Endothelial cell (in vitro differentiated cells): ENCODE measurements at places on chromosomes 1 and 21.

- no peaks in the 10 kb centered on the region for H3K27me3 ChIP-seq
- no peak for DNase-seq
- no peak overlapping the region for H3K4me3 ChIP-seq
- H3K27ac ChIP-seq, result no peak overlapping the region
- no peaks in the 10 kb centered on the region for H3K36me3 ChIP-seq
- no peaks in the 10 kb centered on the region for H3K4me1 ChIP-seq
Observed at GRCh38 chr1:241086686-241087085, 270.3 kb downstream of the RGS7 start.

- no peak overlapping the region for H3K27ac ChIP-seq
- DNase-seq, result no peak
- no peak overlapping the region for H3K4me3 ChIP-seq
- no peaks in the 10 kb centered on the region for H3K27me3 ChIP-seq
- peaks cover 23% of the 10 kb centered on the region for H3K4me1 ChIP-seq
Observed at GRCh38 chr1:113210248-113210647, 137.2 kb downstream of the LRIG2 start.

DNA sequence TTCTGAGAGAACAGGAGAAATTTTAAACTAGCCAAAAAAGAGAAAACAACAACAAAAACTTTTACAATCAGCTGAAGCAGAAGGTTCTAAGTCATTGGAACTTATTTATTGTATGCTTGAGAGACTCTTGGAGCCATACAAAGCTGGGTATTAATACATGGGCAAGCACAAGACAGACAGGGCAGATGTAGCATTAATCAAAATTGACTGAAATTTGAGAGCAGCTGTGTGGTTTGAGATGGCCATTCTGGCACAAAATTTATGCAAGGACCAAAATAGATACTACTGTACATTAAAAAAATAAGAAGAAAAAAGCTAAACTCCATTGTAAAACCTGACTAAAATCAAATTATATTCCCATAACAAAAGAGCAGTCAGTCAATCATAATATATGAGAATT is 892.5 kb downstream of the PLA2G4A start:
- no peak overlapping the region for H3K27ac ChIP-seq
- no peak overlapping the region for H3K4me3 ChIP-seq
- H3K27me3 ChIP-seq, result peaks cover 1% of the 10 kb centered on the region
- H3K36me3 ChIP-seq, result no peaks in the 10 kb centered on the region
- no peak for DNase-seq

- H3K36me3 ChIP-seq, result peaks cover 22% of the 10 kb centered on the region
- H3K27ac ChIP-seq, result no peak overlapping the region
- DNase-seq, result no peak
- no peak overlapping the region for H3K4me3 ChIP-seq
- no peaks in the 10 kb centered on the region for H3K4me1 ChIP-seq
Observed at GRCh38 chr1:113912594-113913311, 7.6 kb downstream of the DCLRE1B start.

DNA sequence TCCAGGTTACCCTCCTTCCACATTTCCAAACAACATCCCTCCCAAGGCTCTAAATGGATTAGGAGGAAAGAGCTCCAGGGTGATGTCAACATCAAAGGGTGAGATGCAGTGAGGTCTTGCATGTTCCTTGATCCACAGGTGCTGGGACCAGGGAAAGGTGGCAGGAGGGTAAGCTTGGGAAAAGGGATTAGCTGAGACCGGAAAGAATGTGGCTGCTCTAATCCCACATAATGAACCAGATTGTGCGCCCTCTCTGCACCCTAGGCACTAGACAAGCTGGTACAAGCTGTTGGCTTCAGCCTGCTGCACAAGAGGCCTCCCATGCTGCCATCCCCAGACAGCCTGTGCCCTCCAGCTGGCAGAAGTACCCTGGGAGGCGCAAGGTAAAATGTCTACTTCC is 34.9 kb downstream of the PLXNA2 start:
- H3K27ac ChIP-seq, result no peak overlapping the region
- H3K36me3 ChIP-seq, result peaks cover 7% of the 10 kb centered on the region
- peaks cover 68% of the 10 kb centered on the region for H3K4me1 ChIP-seq
- no peak overlapping the region for H3K4me3 ChIP-seq
- no peak for DNase-seq

GRCh38 chr1:30318864-30319718 is 404.3 kb downstream of the MATN1 start:
- H3K4me1 ChIP-seq, result no peaks in the 10 kb centered on the region
- no peaks in the 10 kb centered on the region for H3K36me3 ChIP-seq
- H3K4me3 ChIP-seq, result no peak overlapping the region
- no peak for DNase-seq

DNA sequence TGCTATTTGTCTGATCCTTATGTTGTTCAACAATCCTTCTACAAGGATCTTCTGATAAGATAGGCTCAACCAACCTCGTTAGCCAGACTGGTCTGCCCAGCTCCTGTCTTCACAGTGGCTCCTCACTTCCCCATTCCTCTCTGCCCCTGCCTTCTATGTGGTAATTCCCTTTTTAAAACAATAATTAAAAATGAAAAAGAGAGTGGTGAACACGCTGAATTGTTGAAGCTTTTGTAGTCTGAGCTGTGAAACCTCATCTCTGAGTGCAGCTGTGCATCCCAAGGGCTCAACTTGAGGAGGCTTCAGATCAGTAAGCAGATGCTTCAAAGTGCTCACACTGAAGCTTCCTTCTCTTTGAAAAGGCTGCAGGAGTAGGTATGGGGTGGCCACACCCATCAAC is 70.7 kb upstream of the JUN start:
- H3K4me1 ChIP-seq, result peaks cover 57% of the 10 kb centered on the region
- no peak for DNase-seq
- no peaks in the 10 kb centered on the region for H3K36me3 ChIP-seq
- H3K27me3 ChIP-seq, result peaks cover 8% of the 10 kb centered on the region
- H3K4me3 ChIP-seq, result no peak overlapping the region

GRCh38 chr1:172086137-172086536 is 244.8 kb downstream of the DNM3 start:
- DNase-seq, result no peak
- no peak overlapping the region for H3K27ac ChIP-seq
- H3K27me3 ChIP-seq, result peaks cover 2% of the 10 kb centered on the region

- H3K27me3 ChIP-seq, result no peaks in the 10 kb centered on the region
- no peak for DNase-seq
- no peaks in the 10 kb centered on the region for H3K36me3 ChIP-seq
- H3K27ac ChIP-seq, result no peak overlapping the region
Observed at GRCh38 chr21:37623183-37623582, 256.6 kb downstream of the DYRK1A start.

- H3K4me3 ChIP-seq, result no peak overlapping the region
- H3K4me1 ChIP-seq, result no peaks in the 10 kb centered on the region
- H3K27me3 ChIP-seq, result no peaks in the 10 kb centered on the region
- no peak overlapping the region for H3K27ac ChIP-seq
- no peak for DNase-seq
Observed at GRCh38 chr1:71068325-71069240, 12.3 kb downstream of the ZRANB2 start.

GRCh38 chr1:162905174-162906158 is 44.5 kb upstream of the CCDC190 start:
- H3K27ac ChIP-seq, result no peak overlapping the region
- DNase-seq, result no peak
- no peak overlapping the region for H3K4me3 ChIP-seq
- no peaks in the 10 kb centered on the region for H3K36me3 ChIP-seq
- no peaks in the 10 kb centered on the region for H3K4me1 ChIP-seq
- H3K27me3 ChIP-seq, result no peaks in the 10 kb centered on the region

DNA sequence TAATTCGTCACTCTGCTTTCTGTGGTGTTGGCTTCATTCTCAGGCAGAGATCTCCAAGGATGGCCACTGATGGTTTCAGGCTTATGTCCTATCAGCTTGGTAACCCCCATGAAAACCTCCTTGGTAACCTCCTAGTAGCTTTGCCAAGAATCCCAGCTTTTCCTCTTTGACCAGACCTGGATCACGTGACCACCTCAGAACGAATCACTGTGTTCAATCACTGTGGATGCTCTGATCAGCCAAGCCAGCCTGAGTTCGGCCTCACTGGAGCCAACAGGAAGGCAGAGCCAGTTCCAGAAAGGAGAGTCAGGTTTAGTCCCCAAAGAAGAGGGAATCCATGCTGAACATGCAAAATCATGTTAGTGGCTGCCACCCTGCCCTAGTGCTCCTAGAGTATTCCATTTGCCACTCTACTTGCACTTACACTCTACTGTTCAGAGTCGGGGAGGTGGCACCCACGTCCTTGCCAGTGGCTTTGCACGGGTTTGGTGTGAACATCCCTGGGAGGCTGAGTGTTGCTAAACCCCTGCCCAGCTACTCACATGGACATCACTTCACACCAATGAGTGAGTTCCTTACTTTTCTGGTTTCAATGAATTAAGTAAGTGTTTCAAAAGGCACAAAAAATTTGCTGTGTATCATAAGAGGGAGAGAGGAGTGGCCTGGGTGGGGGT is 33.5 kb upstream of the SSBP3 start:
- DNase-seq, result no peak
- peaks cover 4% of the 10 kb centered on the region for H3K4me1 ChIP-seq
- H3K36me3 ChIP-seq, result peaks cover 4% of the 10 kb centered on the region
- H3K4me3 ChIP-seq, result no peak overlapping the region
- H3K27me3 ChIP-seq, result no peaks in the 10 kb centered on the region

GRCh38 chr21:30986965-30987364 is 51.3 kb downstream of the KRTAP19-8 start:
- DNase-seq, result no peak
- H3K4me1 ChIP-seq, result no peaks in the 10 kb centered on the region
- no peak overlapping the region for H3K4me3 ChIP-seq

- no peak overlapping the region for H3K27ac ChIP-seq
- no peak overlapping the region for H3K4me3 ChIP-seq
- H3K36me3 ChIP-seq, result no peaks in the 10 kb centered on the region
- H3K27me3 ChIP-seq, result no peaks in the 10 kb centered on the region
- no peak for DNase-seq
Observed at GRCh38 chr1:238604357-238604756, 713.6 kb upstream of the ZP4 start.

- no peaks in the 10 kb centered on the region for H3K27me3 ChIP-seq
- no peak overlapping the region for H3K4me3 ChIP-seq
- no peaks in the 10 kb centered on the region for H3K36me3 ChIP-seq
- H3K27ac ChIP-seq, result no peak overlapping the region
- no peaks in the 10 kb centered on the region for H3K4me1 ChIP-seq
Observed at GRCh38 chr1:171180670-171181069, 4.4 kb upstream of the FMO2 start.

- no peak overlapping the region for H3K4me3 ChIP-seq
- H3K27me3 ChIP-seq, result peaks cover 7% of the 10 kb centered on the region
- no peak overlapping the region for H3K27ac ChIP-seq
Observed at GRCh38 chr21:31987696-31988095, 114.9 kb downstream of the HUNK start.

GRCh38 chr1:214199585-214199984 is 81.4 kb upstream of the SMYD2 start:
- H3K27me3 ChIP-seq, result peaks cover 3% of the 10 kb centered on the region
- DNase-seq, result no peak
- no peak overlapping the region for H3K4me3 ChIP-seq

DNA sequence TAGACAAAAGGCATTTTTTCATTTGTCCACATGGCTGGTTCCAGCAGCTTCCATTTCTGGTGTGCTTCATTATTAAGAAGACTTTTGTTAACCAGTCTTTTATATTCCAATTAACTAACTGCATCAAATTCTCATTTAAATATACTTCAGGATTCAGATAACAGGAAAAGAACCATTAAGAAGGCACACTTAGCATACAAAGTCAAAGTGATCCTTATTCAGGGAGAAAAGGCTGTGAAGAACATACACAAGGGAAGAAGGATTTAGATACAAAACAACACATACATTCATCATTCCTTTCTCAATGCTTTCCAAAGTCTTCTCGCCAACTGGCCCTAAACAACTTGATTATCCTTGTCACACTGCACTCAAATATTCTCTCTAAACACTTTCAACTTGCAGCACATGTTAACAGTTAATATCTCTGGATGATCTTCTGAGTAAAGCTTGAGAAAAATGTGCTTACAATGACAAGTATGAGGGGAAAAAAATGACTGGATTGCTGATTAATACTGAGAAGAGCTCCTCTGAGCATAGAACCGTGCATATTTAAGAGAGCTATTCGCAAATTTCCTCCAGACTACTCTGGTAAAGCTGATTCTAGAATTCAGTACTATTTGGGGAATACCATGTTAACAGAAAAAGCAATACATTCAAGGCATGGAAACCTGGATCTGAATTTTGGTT is 225.2 kb upstream of the TNR start:
- no peak overlapping the region for H3K4me3 ChIP-seq
- peaks cover 12% of the 10 kb centered on the region for H3K36me3 ChIP-seq

DNA sequence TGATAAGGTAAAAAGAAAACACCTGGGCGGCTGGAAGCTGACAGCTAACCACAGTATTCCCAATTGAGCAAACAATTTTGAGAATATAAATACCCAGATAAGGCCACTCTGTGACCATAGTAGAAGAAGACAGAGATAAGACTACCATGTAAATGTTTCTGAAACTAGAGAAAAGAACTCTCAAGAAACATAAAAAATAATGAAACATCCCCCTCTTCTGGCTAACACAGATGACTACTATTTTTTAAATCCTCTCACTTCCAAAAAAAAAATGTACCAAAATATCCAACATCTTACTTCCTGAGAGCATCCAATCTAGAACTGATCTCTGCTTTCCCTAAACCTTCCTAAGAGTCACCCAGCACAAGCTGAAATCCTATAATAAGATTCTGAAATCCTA is 125.9 kb downstream of the HFM1 start:
- no peaks in the 10 kb centered on the region for H3K27me3 ChIP-seq
- DNase-seq, result no peak

- peaks cover 35% of the 10 kb centered on the region for H3K4me1 ChIP-seq
- DNase-seq, result peak; percentile 62
- H3K27me3 ChIP-seq, result peaks cover 1% of the 10 kb centered on the region
- H3K36me3 ChIP-seq, result peaks cover 3% of the 10 kb centered on the region
Observed at GRCh38 chr1:45543581-45544417, 6.8 kb upstream of the AKR1A1 start.

GRCh38 chr1:181134543-181135436 is 46.3 kb downstream of the IER5 start:
- peaks cover 10% of the 10 kb centered on the region for H3K36me3 ChIP-seq
- peak overlapping the region; percentile 90 for H3K27ac ChIP-seq
- no peak for DNase-seq
- H3K4me1 ChIP-seq, result peaks cover 58% of the 10 kb centered on the region
- H3K4me3 ChIP-seq, result peak overlapping the region; percentile 63

- H3K27ac ChIP-seq, result no peak overlapping the region
- peaks cover 9% of the 10 kb centered on the region for H3K27me3 ChIP-seq
- H3K36me3 ChIP-seq, result peaks cover 19% of the 10 kb centered on the region
- H3K4me1 ChIP-seq, result peaks cover 34% of the 10 kb centered on the region
- H3K4me3 ChIP-seq, result no peak overlapping the region
Observed at GRCh38 chr1:9874959-9875635, 35.0 kb downstream of the CTNNBIP1 start.

- no peaks in the 10 kb centered on the region for H3K36me3 ChIP-seq
- H3K27ac ChIP-seq, result no peak overlapping the region
- DNase-seq, result no peak
- no peaks in the 10 kb centered on the region for H3K4me1 ChIP-seq
- H3K4me3 ChIP-seq, result no peak overlapping the region
Observed at GRCh38 chr1:189336115-189337100, 1141.3 kb downstream of the BRINP3 start.

GRCh38 chr1:3133686-3134085 is 64.7 kb downstream of the PRDM16 start:
- H3K27me3 ChIP-seq, result peaks cover 13% of the 10 kb centered on the region
- H3K27ac ChIP-seq, result no peak overlapping the region
- peaks cover 15% of the 10 kb centered on the region for H3K4me1 ChIP-seq
- no peak for DNase-seq
- no peak overlapping the region for H3K4me3 ChIP-seq

GRCh38 chr1:83996191-83996590 is 2.7 kb downstream of the TTLL7 start:
- H3K36me3 ChIP-seq, result no peaks in the 10 kb centered on the region
- H3K27ac ChIP-seq, result no peak overlapping the region
- no peak for DNase-seq
